KBM-7 (cell line): ENCODE measurements at places on chromosomes 4 and X.

- no peak for DNase-seq
Measured at GRCh38 chrX:21764008-21764407, 6.1 kb upstream of the SMPX start.

- peak; percentile 69 for DNase-seq
Measured at GRCh38 chrX:10007621-10008020, 40.5 kb downstream of the CLDN34 start.

DNA sequence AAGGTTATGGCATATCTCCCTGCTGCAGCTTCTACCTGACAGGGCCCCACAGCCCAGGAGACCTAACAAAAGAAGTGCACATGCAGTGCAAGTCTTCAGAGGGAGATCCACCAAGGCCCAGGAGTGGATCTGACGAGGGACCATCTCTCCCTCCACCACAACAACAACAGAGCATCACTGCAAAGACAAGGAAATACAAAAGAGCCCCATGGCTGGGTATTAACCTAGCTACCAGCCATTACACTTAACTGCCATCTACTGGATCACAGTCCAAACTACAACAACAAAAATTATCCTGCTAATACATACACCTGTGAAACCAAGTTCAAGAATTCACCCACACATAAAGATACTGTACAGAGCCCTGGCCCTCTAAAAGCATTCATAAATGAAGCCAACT is 280.2 kb upstream of the SLC7A11 start:
- DNase-seq, result peak; percentile 36

- no peak for DNase-seq
Measured at GRCh38 chr4:17869327-17869726, 58.5 kb downstream of the NCAPG start.

DNA sequence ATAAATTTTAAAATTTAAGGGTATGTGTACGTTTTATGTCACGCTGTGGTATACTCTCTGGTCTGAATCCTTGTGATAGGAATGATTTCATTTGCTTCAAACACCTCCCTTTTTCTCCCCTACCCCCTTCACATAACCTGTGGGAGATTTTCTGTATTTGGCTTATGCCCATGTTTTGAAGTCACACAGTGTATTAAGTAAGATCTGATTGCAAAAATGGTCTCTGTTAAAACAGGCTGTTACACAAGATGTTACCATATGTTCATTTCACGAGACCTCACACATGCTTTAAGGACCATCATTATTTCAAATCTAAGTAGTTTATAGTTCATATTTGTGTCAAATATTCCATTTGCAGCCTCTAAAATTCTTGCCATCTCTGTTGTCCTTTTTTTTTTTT is 63.5 kb downstream of the TMEM131L start:
- no peak for DNase-seq

DNA sequence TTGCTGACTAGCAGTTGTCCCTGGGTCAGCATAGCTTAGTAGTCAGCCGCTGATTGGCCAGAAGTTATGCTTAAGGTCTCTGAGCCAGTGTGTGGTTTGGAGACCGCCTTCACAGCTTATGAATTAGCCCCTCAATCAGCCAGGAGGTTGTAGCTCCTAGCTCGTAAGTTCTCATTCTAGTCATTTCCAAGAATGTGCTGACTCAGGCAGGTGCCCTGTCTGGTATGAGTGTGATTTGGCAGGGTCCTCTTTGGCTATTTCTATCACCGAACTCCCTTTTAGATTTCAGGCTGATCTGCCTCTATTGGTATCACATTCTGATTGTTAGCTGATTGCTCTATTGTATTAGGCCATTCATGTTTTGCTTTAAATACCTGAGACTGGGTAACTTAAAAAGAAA is 33.1 kb downstream of the NUDT11 start:
- no peak for DNase-seq

GRCh38 chr4:19831644-19832285 is 419.9 kb upstream of the SLIT2 start:
- DNase-seq, result no peak

GRCh38 chrX:70096052-70096451 is 33.8 kb downstream of the OTUD6A start:
- DNase-seq, result no peak

GRCh38 chr4:17260166-17260907 is 251.6 kb downstream of the QDPR start:
- no peak for DNase-seq

- no peak for DNase-seq
Measured at GRCh38 chr4:8645753-8646124, 53.2 kb downstream of the CPZ start.

- no peak for DNase-seq
Measured at GRCh38 chr4:82818664-82819662, 20.4 kb upstream of the SCD5 start.

DNA sequence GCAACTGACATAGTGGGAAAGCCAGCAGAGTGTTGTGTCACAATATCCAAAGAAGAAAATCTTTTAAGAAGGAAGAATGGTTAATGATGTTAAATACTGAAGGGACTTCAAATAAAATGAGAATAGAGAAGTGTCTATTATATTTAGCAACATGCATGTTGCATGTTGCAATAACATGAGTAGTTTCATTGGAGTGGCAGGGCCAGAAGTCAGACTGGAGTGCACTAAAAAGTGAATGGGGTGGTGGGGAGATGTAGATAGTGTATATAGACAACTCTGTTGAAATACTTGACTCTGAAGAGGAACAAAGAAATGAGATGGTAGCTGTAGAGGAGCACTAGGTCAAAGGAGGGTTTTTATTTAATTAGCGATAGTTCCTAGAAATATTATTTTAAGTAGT is 9.5 kb upstream of the AMMECR1 start:
- no peak for DNase-seq

GRCh38 chrX:40003428-40004245 is 94.1 kb downstream of the BCOR start:
- DNase-seq, result no peak

- no peak for DNase-seq
Measured at GRCh38 chr4:56426273-56426672, 9.1 kb downstream of the PPAT start.

DNA sequence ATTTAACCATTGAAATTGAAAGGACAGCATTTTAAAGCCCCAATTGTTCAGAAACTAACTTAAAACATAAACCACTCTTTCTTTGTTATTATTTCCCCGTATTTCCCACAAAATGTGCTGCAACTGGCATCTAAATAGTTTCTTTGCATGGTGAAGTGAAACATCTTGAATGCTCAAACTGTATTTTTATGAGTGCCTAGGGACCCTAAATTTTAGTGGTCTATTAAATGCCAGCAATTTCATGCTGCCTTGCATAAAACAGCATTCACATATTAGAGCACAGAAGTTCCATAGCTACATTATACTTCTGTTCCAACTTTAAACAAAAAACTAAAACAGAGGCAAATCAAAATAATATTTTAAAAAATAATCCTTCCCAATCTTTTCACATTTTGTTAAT is 5.4 kb downstream of the RAB28 start:
- DNase-seq, result no peak

DNA sequence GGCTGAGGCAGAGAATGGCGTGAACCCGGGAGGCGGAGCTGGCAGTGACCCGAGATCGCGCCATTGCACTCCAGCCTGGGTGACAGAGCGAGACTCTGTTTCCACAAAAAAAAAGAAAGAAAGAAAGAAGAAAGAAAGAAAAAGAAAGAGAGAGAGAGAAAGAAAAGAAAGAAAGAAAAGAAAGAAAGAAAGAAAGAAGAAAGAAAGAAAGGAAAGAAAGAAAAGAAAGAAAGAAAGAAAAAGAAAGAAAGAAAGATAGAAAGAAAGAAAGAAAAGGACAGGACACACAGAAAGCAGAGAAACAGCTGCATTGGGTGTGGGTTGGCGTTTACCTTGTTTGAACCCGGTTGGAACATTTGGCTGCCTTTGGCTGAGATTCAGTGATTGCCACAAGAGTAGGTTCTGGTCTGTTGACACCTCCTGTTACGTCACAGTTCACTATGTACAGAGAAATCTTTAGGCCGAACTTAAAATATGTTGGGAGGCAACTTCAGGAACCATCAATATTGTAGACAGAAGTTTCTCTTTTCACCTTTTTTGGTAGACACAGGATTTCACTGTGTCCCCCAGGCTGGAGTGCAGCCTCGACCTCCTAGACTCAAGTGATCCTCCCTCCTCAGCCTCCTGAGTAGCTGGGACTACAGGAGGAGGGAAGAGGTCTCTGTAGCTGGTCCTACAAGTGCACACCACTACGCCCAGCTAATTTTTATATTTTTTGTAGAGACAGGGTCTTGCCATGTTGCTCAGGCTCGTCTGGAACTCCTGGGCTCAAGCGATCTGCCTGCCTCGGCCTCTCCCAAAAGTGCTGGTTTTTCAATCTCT is 16.3 kb upstream of the PLCXD1 start:
- DNase-seq, result peak; percentile 51

DNA sequence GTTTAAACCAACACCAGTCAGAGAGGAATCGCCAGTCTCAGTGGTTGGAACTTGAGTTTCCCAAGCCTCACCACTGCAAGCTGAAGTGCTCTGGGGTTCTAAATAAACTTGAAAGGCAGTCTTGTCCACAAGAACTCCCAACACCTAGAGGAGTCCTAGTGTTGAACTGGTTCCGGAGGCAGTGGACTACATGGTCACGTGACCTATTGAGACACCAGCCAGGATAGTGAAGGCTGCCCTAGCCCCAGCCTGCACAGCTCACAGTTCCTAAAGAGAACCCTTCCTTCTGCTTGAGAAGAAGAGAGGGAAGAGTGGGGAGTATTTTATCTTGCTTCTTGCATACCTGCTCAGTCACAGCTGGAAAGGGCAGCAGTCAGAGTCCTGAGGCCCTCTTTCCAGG is 1012.7 kb upstream of the ADGRL3 start:
- DNase-seq, result no peak

DNA sequence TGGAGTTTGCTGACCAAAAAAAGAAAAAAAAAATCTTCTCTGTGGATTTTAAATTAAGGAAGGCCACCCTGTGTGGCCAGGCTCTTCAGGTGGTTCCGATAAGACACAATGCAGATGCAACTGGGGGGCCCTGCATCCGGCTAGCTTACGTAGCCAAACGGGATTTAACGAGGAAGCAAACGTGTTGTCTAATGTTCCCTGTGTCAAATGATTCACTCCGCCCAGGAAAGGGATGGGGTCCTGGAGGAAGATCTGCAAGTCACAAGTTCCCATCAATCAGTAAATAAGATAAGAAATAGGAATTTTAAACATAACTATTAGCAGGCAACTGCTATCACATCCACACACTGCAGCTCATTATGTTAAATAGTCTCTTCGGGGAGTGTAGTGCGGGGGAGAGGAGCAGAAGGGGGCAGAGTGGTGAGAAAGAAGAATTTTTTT is 216.4 kb upstream of the GYPA start:
- peak; percentile 10 for DNase-seq

DNA sequence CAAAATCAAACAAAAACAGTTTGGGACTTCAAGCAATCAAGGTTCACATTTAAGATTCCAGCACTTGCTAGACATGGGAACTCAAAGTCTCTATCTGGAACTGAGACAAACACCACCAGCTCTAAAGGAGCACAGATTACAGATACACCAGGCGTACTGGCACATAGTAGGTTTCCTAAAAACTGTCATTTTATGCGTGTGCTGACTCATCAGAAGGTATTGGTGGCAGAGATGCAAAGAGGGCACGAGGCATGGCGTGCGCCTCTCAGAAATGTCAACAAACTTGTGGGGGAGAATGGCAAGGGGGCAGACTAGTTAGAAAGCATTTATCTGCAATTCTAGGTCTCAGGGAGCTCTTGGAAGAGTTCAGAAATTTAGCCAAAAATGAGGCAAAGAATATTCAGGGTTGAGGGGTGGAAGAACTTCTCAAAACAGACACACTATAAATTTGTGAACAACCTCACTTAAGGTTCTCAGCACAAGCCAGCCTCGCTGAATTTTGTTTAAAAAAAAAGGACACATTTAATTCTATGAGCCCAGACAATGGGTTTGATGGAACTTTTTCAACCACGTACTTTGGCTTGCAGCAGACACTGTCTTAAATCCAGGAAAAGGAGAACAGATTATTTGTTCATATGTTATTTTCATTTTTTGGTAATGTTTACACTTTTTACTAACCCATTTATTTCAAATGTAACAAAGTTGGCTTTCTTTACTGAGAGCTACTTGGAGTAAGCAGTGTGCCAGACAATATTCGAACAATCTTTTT is 100.0 kb downstream of the SHISA3 start:
- no peak for DNase-seq

GRCh38 chrX:111052478-111052877 is 43.5 kb upstream of the PAK3 start:
- no peak for DNase-seq

DNA sequence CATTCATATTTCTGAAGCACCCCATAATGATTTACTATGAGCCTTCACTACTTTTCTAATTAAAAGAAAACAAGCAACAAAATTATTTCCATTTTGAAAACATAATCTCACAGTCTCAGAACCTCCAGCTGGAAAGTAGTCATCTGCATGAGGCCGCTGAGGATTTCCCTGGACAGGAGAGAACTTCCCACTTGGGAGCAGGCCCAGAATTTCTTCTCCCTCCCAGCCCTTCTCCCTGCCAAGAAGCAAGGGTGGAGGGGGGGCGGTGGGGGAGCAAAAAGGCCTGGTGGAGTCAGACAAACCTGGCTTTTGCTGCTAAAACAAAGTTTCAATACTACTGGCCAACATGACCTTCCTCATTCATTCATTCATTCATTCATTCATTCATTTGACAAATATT is 167.3 kb downstream of the PJA1 start:
- DNase-seq, result no peak

DNA sequence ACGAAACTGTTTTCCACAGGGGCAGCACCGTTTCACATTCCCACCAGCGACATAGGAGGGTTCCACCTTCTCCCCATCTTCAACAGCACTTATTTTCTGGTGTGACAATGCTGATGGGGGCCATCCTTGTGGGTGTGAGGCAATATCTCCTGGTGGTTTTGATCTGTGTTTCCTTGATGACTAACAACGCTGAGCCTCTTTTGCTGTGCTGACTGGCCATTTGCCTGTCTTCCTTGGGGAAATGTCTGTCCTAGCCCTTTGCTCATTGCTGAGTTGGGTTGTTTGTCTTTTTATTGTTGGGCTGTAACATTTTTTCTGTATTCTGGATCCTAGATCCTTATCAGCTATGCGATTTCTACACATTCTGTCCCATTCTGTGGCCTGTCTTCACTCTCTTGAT is 33.7 kb downstream of the ATP2B3 start:
- no peak for DNase-seq

DNA sequence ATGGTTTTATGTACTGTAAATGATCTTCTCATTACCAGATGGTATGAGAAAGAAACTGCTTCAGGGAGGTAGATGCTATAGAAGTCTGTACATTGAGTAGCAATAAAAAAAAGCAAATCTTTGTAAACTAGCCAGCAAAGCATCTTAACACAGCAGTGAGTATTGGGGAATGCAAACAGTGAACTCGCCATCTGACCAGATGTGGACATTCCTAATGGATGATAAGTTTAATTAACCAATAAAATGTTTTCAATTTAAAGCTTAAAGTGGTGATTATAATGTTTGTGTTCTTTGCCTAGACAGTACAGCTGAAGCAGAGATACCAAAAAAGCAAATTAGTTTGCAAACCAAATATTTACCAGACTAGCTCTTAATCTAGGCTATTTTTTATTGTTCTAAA is 1144.2 kb downstream of the FAT4 start:
- DNase-seq, result no peak
